ENCODE measurements at places on chromosomes 3 and 15. TPM values are rescaled to one million over a fixed set of nuclear protein-coding genes. Genes with fewer than 3 reads are reported as not detected.
A peak's percentile ranks its signal among the peaks of the same experiment; 100 is the strongest.

SHISA5 gene
- total RNA-seq, result 133 TPM

CGNL1 gene
- 38.3 TPM for total RNA-seq

DHX36 gene
- 52.3 TPM for total RNA-seq

XCR1 gene
- not detected for total RNA-seq

THAP10 gene
- total RNA-seq, result 2.7 TPM

STRIT1 gene
- not detected for total RNA-seq

PP2D1 gene
- not detected for total RNA-seq

DNA sequence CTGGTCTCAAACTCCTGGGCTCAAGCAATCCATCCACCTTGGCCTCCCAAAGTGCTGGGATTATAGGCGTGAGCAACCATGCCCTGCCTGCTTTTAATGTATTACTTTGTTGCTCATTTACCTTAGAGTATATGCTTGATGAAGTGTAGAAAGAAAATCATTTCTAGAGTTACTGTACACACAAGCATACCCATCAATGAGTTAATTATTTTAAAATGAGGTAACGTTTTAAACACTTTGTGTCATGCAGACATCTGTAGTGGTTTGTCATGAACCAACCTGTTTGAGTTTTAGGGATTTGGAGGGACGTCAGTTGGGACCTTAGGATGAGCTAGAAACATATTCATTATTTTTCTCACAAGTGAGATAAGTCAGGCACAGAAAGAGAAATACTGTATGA, 332.4 kb upstream of the IGF1R start:
- no peaks in the 10 kb centered on the region for H3K36me3 ChIP-seq
- no peaks in the 10 kb centered on the region for H3K4me1 ChIP-seq
- H3K4me3 ChIP-seq, result no peak overlapping the region
- no peak for DNase-seq

- H3K4me3 ChIP-seq, result no peak overlapping the region
- no peaks in the 10 kb centered on the region for H3K36me3 ChIP-seq
- H3K4me1 ChIP-seq, result no peaks in the 10 kb centered on the region
Measured at GRCh38 chr3:157239082-157239704, 79.2 kb upstream of the CCNL1 start.

- H3K4me1 ChIP-seq, result peaks cover 46% of the 10 kb centered on the region
- peak overlapping the region; percentile 72 for H3K27ac ChIP-seq
- no peak overlapping the region for H3K4me3 ChIP-seq
- no peaks in the 10 kb centered on the region for H3K36me3 ChIP-seq
- H3K27me3 ChIP-seq, result no peaks in the 10 kb centered on the region
Measured at GRCh38 chr15:73941044-73941443, 14.8 kb downstream of the LOXL1 start.

DNA sequence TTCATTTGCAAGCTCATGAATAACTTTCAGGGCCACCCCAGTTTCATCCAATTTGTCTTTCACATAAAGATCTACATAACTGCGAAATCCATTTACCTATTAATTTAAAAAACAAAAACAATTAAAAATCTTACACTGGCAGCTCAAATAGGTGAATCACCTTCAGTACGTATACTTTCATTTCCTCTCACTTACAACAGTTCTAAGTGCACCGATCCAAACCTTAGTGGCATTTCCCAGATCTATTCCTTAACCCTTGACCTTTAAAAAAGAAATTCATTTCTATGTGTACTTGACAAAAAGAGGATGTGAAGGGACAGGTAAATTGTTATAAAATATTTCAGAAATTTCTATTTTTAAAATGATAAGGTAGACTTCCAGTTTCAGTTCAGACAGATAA, 30.8 kb downstream of the TOP2B start:
- H3K27me3 ChIP-seq, result no peaks in the 10 kb centered on the region
- no peak overlapping the region for H3K27ac ChIP-seq
- no peak overlapping the region for H3K4me3 ChIP-seq
- DNase-seq, result no peak

DNA sequence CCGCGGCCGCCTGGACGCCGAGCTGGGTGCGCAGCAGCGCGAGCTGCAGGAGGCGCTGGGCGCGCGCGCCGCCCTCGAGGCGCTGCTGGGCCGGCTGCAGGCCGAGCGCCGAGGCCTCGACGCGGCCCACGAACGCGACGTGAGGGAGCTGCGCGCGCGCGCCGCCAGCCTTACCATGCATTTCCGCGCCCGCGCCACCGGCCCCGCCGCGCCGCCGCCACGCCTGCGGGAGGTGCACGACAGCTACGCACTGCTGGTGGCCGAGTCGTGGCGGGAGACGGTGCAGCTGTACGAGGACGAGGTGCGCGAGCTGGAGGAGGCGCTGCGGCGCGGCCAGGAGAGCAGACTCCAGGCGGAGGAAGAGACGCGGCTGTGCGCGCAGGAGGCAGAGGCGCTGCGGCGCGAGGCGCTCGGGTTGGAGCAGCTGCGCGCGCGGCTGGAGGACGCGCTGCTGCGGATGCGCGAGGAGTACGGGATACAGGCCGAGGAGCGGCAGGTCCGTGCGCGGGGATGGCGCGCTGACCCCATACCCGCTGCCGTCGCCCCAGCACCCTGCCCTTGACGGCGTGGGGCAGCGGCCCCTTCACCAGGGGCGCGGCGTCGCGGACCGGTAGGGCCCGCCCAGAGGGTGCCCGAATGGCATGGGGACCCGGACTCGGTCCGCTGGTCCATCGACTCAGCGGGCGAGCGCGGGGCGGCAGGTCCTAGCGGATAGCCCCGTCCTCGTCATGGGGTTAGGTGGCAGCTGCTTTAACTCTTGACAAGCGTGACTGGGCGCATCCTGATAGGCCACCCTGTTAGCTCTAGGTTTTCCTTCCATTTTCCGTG, 848 bp downstream of the SYNM start:
- H3K4me3 ChIP-seq, result peak overlapping the region; percentile 60
- H3K27me3 ChIP-seq, result no peaks in the 10 kb centered on the region
- H3K27ac ChIP-seq, result peak overlapping the region; percentile 86
- no peaks in the 10 kb centered on the region for H3K36me3 ChIP-seq

Data from vagina (tissue), 2 donors.